ENCODE measurements at places on chromosomes 4 and X.

- no peak for DNase-seq
Observed at GRCh38 chrX:32825009-32825408, 386.3 kb downstream of the DMD start.

DNA sequence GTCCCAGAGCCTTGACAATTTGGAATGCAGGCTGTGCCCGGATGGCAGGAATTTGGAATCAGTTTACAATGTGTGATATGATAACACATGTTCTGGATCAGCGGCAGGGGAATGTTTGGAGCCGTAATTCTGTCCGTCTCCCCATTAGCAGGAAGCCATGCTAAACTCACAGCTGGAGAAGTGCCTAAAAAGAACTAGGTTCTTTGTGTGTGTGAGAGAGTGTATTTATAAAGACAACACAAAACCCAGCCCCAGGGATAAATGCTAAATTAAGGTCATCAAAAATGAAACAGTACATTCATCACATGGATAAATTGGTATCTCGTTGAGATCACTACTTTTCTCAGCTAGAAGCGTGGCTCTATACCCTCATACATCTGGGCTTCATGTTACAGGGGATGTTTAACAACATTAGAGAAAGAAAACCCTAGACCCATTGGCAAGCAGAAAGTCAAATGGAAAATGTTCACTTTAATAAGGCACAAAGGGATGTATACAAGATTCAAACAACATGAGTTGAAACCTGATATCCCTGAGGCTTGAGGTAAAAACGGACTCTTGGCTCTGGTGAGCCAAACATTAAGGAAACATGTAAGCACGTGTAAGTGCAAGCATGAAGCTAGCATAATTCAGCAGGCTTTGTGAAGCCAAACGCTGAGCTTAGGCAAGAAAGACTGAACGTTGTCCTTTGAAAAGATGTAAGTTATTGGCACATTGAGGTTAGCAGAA is 18.0 kb upstream of the TMEM131L start:
- no peak for DNase-seq

DNA sequence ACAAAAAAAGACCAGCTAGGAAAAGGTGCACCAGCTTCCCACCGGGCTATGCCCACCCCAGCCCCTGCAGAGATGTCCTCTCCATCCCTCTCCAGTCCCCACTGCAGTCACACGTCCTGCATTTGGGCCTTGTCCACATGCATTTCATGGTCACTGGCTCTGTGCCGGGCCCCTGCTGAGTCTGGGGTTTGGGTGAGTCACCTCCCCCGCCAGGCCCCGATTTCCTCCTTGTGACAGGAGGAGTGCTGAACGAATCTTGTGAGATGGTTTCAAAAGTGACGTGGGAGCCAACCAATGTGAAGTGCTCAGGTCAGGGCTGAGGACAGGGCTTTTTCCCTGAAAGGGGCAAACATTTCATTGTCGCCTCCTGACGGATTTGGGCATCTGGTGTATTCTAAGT is 7.1 kb downstream of the CPZ start:
- no peak for DNase-seq

GRCh38 chr4:76316131-76316530 is 9.6 kb downstream of the STBD1 start:
- no peak for DNase-seq

GRCh38 chrX:135632353-135632752 is 81.1 kb upstream of the CT45A1 start:
- DNase-seq, result no peak

DNA sequence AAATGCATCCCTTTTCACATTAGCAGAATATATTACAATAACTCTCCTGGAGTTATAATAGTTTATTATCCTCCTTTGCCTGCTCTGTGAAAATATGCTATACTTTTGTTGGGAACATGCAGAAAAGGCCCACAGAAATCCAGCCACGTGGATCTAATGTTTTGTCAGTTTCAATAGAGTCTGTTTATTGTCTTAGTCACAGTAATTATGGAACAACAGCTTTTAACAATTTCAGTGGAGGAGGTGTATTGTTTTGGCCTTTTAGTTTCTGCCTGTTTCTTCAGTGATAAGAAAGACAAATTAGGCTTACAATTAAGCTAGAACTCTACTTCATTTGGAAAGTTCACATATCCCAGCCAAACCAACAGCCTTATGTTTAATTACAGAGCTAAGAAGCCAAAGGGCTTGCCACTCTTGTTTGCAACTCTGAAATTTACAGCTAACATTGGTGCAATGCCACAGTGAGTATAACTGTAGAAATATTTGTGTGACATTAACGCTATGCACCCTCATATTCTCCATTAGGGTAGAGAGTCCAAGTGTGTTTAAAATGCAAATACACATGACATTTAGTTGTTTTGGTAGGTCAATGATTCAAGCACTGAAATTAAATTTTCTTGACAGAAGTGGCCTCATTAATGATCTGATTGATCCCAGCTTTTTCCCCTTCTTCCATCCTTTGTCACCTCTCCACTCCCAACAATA is 175.8 kb downstream of the USP46 start:
- DNase-seq, result no peak

- DNase-seq, result no peak
Observed at GRCh38 chr4:55075823-55076716, 49.3 kb downstream of the KDR start.

Data from T-helper 9 cell (primary cell).